AG04450 (cell line): ENCODE measurements at places on chromosomes 13 and 19.

DNA sequence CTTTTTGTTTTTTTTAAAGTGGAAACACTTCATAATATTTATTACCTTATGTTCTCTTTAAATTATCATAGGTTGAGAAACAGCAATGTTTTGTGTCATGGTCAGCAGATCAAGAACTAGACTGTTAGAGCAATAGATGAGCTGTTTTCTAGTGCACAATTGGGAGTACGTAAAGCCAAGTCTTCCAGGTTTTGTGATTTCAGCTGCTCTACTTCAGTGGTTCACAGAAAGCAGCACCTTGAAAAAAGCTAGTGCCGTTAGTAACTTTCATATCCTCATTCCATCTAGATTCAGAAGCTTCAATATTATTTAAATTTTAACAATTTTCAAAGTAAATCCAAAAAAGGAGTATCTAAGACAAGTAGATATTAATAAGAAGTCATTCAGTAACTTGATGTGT lies 1.9 kb downstream of the GPR18 start:
- no peak for DNase-seq

DNA sequence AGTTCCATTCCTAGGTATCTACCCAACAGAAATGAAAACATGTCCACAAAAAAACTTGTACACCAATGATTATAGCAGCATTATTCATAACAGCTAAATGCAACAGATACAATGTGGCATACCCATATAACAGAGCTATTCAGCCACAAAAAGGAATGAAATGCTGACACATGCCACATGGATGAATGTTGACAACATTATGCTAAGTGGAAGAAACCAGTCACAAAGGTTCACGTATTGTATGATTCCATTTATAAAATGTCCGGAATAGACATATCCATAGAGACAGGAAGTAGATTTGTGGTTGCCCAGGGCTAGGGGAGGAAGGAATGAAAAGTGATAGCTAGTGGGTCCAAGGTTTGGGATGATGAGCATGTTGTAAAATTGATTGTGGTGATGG lies 10.8 kb downstream of the CRYL1 start:
- DNase-seq = no peak

- DNase-seq = no peak
Observed at GRCh38 chr19:22199171-22199570, 2.4 kb upstream of the ZNF676 start.

- DNase-seq = no peak
Observed at GRCh38 chr13:74114202-74114601, 20.0 kb downstream of the KLF12 start.

DNA sequence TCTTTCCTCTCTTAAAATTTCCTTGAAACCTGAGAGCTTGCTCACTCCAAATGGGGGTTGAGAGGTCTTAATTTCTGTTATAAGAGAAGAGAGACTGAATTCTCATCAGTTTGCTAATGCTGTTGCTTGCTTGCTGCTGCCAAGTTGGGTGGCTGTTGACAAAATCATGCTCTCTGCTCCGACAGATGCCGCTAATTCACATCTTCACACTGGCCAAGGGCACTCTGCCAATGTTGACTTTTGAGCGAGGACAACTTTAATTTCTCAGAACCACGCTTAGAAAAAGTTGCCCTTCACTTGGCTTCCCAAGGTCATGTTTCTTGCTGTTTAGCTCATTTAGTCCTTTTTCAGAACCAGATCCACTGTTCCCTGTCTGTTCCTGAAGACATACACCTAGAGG lies 402.9 kb downstream of the HS6ST3 start:
- no peak for DNase-seq

DNA sequence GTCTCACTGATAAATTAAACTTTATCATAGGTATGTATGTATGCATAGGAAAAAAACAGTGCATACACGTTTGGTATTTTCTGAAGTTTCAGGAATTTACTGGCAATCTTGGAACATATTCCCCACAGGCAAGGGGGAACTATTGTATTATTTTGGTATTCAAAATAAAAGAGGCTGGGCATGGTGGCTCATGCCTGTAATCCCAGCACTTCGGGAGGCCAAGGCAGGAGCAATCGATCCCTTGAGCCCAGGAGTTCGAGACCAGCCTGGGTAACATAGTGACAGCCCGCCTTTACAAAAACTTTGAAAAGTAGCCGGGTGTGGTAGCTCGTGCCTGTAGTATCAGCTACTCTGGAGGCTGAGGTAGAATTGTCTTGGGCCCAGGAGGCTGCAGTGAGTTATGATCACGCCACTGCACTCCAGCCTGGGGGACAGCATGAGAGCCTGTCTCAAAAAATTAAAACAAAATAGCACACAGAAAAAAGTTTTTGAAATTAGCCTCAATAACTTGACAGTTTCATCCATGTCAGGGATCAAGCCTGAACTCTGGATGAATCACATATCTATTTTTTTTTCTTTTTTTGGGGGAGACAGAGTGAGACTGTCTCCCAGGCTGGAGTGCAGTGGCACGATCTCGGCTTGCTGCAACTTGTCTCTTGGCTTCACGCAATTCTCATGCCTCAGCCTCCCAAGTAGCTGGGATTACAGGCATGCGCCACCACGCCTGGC lies 29.1 kb upstream of the HOMER3 start:
- no peak for DNase-seq

DNA sequence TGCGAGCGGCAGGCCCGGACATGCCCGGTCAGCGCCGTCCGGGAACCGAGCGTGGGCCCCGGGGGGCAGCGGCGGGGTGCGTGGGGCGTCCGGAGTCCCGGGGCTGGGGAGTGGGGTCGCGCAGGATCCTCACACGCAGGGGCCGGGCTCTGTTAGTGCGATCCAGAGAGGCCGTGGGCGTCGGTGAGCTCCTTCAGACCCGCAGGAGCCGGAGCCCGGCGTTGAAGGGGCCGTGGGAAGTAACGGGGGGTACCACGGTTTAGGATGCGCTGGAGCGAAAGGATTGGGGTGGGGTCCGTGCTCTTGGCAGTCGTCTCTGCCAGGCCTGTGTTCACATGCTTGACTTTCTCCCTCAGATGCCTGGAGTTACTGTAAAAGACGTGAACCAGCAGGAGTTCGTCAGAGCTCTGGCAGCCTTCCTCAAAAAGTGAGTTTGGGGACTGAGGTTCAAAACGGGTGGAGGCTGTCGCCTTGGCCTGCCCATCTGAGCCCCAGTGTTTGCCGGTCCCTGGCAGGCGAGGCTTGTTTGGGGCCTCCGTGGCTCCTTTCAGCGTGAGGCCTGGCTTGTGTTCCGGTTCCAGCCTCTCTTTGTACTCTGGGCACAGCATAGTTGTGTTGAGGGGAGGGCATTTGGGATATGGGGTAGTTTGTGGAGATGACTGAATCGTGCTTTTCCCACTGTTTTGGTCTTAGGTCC lies 512 bp downstream of the RPS19 start:
- no peak for DNase-seq

GRCh38 chr19:46016426-46017094 lies 6.3 kb downstream of the PGLYRP1 start:
- DNase-seq = peak; percentile 20

GRCh38 chr19:58279042-58279924 lies 528 bp downstream of the ZNF8 start:
- DNase-seq = peak; percentile 18

- DNase-seq = no peak
Observed at GRCh38 chr13:39509616-39510315, 93.2 kb downstream of the LHFPL6 start.

GRCh38 chr19:47280183-47280797 lies 5.6 kb downstream of the INAFM1 start:
- DNase-seq = no peak
